ENCODE measurements at places on chromosomes 4 and X. TPM values are rescaled to one million over a fixed set of nuclear protein-coding genes. Genes with fewer than 3 reads are reported as not detected.

- DNase-seq, result no peak
These were observed 42.6 kb downstream of the RAPGEF2 start for GRCh38 chr4:159145318-159145991.

Gene TSPAN5
- 41.5 TPM for total RNA-seq

DNA sequence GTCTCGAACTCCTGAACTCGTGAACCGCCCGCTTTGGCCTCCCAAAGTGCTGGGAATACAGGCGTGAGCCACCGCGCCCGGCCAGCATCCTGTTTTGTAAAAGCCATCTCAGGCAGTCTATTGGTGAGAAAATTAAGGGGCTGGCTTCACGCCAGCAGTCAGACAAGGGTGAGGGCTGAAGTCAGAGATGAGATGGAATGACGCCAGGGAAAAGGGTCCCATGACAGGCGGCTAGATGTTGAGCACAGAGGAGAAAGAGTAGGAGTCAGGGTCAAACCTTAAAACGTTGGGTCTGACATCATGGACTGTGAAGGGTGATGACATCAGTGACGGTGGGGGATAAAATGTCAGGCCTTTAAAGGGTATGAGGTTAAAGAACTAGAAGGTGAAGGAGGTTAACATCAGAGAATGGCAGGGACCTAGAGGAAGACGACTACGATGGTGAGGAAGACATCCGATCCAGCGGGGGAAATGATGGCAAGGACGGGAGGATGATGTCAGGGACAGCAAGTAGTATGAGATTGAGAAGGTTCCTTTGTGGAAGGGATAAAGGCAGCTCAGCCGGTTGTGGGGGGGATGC lies 504 bp upstream of the RBM3 start:
- DNase-seq, result peak; percentile 87

DNA sequence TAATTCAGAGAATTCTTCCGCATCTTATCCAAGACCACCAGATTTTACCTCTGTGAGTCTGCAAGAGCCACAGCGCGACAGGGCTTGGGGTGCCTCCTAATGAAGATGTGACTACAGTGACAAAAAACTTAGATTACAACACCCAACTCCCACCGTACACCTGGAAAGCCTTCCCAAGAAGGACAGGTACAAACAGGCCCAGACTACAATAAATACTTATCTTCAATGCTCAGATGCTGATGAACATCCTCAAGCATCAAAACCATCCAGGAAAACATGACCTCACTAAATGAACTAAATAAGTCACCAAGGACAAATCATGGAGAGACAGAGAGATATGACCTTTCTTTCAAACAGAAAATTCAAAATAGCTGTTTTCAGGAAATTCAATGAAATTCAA lies 20.8 kb upstream of the ABCG2 start:
- no peak for DNase-seq

- peak; percentile 21 for DNase-seq
These were observed 39.8 kb downstream of the SNCA start for GRCh38 chr4:89797117-89797516.
